ENCODE measurements at places on chromosomes 16 and 17. TPM values are rescaled to one million over a fixed set of nuclear protein-coding genes. Genes with fewer than 3 reads are reported as not detected.
A peak's percentile ranks its signal among the peaks of the same experiment; 100 is the strongest.

GRCh38 chr17:2394775-2395201, 6.1 kb downstream of the MNT start:
- DNase-seq, result peak; percentile 50

DNA sequence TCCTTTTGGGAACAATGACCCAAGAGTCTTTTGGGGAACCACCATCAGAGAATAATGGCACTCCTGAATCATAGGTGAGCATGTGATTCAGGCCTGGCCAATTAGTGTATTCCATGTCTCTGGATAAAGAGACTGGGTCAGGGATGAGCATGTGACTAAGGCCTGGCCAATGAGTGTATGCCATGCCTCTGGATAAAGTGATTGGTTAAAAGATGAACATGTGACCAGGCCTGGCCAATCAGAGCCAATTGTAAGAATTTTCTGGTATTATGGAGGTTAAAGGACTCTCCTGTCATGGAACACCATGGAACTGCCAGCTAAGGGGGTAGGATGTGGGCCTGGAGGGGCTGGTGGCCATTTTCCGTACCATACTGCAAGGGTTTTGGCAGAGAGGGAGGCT, 194.3 kb downstream of the C16orf78 start:
- no peak for DNase-seq

GRCh38 chr16:61547626-61548025, 488.6 kb downstream of the CDH8 start:
- no peak for DNase-seq

TRPV3 gene
- polyA plus RNA-seq, result not detected

GRCh38 chr17:48553826-48554225, 8.9 kb upstream of the HOXB2 start:
- no peak for DNase-seq

DNA sequence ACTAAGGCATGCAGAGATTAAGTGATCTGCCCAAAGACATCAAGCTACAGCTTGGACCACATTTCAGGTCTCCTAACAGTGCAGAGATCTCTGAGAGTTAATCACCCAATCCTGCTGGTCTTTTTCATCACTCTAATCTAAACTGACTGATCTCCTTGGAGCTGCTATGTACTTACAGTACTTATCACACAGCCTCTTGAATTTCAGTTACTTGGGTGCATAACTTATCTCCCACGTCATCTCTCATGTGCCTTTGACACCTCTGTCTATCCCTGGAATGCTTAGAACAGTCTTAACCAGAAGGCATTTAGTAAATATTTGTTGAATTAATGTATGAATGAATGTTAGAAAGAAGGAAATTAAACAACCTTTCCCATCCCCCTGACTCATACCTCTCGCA, 139.0 kb downstream of the SNX11 start:
- no peak for DNase-seq

- DNase-seq, result no peak
Observed at GRCh38 chr17:82315703-82316358, 1.6 kb downstream of the CD7 start.

DNA sequence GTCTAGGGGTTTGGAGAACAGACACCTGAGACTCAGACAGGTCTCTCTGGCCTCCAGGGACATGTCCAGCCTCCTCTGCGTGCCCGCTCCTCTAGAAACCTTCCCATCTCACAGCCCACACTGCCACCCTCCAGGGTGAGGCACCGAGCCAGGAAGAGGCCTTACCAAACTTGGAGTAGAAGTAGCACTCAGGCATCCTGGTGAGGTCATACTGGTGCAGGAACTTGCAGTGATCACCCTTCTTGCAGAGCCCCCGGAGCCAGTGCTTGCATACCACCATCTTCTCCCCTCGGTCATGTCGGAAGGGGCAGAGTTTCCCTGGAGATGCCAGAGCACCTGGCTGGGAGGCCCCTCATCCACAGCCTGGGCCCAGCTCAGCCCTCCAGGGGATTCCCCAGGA, 4.2 kb downstream of the CPSF4L start:
- DNase-seq, result no peak

- DNase-seq, result no peak
Observed at GRCh38 chr17:60535382-60536279, 9.6 kb upstream of the APPBP2 start.

CSH2 gene
- not detected for polyA plus RNA-seq

MYL11 gene
- not detected for polyA plus RNA-seq

- no peak for DNase-seq
Observed at GRCh38 chr17:35660902-35661301, 70.5 kb upstream of the RASL10B start.

DNA sequence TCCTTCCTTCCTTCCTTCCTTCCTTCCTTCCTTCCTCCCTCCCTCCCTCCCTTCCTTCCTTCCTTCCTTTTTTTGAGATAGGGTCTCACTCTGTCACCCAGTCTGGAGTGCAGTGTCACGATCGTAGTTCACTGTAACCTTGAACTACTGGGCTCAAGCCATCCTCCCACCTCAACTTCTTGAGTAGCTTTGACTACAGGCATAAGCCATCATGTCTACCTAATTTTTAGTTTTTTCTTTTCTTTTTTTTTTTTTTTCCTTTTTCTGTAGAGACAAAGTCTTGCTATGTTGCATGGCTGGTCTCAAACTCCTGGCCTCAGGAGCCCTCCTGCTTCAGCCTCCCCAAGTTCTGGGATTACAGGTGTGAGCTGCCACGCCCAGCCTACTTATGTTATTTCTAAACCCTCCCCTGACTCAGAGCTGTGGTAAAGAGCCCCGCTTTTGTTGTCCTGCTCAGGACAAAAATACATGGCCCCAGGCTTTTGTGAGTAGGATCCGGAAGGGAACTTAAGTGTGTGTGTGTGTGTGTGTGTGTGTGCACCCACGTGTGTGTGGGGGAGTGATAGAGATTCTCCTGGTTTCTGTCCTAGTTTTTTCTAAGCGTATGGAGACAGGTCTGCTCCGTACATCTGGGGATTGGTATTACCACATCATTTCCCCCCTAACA, 67.1 kb downstream of the PRKCB start:
- no peak for DNase-seq

DNA sequence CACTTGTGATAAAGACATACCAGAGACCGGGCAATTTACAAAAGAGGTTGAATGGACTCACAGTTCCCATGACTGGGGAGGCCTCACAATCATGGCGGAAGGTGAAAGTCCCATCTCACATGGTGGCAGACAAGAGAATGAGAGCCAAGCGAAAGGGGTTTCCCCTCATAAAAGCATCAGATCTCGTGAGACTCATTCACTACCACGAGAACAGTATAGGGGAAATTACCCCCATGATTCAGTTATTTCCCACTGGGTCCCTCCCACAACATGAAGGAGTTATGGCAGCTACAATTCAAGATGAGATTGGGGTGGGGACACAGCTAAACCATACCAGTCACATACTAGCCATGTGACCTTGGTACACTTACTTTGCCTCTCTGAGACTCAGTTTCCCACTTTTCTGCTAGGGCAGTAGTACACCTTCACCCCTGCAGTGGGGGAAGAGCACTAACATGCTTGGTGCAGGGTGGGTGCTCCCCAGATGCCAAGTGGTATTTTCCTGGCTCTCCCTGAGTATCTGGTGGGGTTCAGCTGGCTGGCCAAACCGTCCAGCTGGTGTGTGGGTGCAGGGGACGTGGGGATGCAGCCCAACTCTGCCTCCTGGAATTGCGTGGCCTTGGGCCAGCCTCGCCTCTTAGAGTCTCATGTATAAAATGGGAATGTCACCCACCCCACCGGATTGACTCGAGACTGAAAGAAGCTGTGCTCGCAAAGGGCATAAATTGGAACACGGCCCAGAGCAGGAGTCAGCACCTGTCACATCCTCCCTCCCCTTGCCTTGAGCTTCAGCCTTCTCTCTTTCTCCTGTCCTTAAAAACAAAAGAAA, 364.1 kb downstream of the CPPED1 start:
- DNase-seq, result no peak

Data from aorta (tissue), 5 donors.